Uterine smooth muscle cell (primary cell): ENCODE measurements at places on chromosomes 13 and 19. TPM values are rescaled to one million over a fixed set of nuclear protein-coding genes. Genes with fewer than 3 reads are reported as not detected.

The ZNF154 gene
- total RNA-seq = 0.44 and 0.87 TPM in 2 replicates

The ZNF208 gene
- 0.25 TPM in 1 of 2 replicates, not detected in the other for total RNA-seq

The NPAS1 gene
- 0.33 and 0.50 TPM in 2 replicates for total RNA-seq

The TEX101 gene
- total RNA-seq = not detected in 2 replicates

The SERTAD3 gene
- total RNA-seq = 19.6 and 26.1 TPM in 2 replicates

The ZNF446 gene
- total RNA-seq = 8.3 and 12.1 TPM in 2 replicates

The FGF9 gene
- total RNA-seq = 0.11 and 0.12 TPM in 2 replicates

The ZNF30 gene
- 2.2 and 2.4 TPM in 2 replicates for total RNA-seq

The CATSPERD gene
- total RNA-seq = not detected in 2 replicates

The ERICH6B gene
- not detected in 2 replicates for total RNA-seq

The MTRF1 gene
- 13.5 TPM in 2 replicates for total RNA-seq

The LGALS7B gene
- 0.55 TPM in 1 of 2 replicates, not detected in the other for total RNA-seq
